Activated CD4-positive, alpha-beta T cell treated with anti-CD3 and anti-CD28 coated beads, Interleukin-2, Interleukin-4, amounts not matched to agents 100 ng/mL and 50 ng/mL, durations not matched to agents 16 hours and 8 hours (primary cell): ENCODE measurements at places on chromosomes 5 and 9.
A peak's percentile ranks its signal among the peaks of the same experiment; 100 is the strongest.

DNA sequence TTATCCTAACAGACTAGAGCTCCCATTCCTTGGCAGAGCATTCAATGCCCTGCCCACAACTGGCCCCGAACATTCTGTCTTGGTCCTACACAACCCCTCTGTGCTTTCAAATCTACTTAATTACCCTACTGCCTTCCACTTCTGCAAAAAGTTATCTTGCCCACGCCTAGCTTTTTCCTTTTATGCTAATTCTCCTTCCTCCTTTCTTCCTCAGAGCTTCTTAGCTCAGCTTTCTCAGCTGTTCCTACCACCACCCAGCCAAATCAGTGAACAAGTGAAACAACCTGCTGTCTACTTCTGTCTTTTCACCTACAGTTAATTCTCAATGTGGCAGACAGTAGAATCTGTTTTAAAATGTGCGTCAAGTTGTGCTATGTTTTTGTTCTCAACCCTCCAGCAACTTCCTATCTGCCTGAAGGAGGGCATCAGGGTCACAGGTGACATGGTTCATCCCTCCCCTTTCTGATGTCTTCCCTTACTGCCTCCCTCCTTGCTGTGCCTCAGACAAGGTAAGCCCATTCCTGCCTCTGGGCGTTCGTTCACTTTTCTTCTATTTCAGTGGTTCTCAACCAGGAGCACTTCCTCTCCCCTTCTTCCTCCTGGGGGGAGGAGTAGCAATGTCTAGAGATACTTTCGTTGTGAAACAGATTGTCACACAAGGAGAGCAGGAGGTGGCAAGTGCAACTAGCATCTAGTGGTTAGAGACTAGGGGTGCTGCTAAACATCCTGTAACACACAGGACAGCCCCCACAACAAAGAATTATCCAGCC, 1.3 kb upstream of the REEP5 start:
- DNase-seq, result peak; percentile 75

DNA sequence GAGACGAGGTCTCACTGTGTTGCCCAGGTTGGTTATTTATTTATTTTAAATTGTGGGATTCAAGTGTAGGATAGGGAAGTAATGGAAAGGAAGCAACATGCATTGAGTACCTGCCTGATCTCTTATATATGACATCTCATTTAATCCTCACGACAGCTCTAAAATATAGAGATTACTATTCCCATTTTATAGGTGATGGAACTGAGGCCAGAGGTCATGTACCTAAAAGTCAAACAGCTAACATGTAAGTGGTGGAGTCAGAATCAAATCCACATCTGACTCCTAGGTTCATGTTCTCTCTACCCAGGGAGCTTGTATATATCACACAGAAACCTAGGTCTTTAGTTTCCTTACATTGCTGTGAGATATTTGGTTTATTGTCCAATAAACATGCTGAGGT, 26.1 kb upstream of the MATR3 start:
- no peak for DNase-seq

- DNase-seq, result no peak
These were observed 53.3 kb upstream of the RNU6ATAC start for GRCh38 chr9:134217431-134218210.

GRCh38 chr5:150489360-150490295, 18.3 kb upstream of the NDST1 start:
- no peak for DNase-seq

DNA sequence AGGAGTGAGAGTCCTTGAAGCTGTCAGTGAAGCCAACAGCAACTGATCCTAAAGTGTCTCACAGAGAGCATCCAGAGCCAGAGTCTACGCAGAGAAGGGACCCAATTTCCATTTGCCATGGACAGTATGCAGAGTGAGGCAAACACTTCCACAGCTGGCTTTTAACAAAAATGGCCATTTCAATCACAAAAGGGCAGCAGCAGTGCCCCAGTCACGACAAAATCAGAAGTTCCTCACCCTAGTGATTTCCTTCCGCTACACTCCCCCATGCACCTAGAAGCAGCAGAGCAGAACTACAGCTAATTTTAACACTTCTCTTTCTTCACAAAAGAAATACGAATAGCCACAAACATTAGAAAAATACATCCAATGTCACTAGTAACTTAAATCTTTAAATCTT, 27.9 kb downstream of the FBXW11 start:
- no peak for DNase-seq

DNA sequence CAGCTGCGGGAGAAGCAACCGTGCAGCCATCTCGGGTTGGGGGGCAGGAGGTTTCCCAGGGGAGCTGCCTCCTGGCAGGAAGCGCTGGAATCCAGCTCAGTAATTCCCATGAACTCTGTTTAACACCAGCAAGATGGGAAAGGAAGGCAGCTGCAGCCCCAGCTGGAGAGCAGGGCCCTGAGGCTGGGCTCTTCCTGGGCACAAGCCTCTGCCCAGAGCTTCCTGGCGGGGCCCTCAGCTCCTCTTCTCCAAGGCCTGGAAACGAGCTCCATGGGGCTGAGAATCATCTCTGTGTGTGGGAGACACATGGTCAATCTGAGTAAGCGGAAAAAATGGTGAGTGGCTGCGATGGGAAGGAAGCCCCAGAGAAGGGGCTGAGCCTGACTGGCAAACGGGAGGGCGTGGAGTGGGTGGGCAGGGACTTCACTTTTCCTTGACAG, 6.3 kb downstream of the MRPL36 start:
- peak; percentile 48 for DNase-seq

DNA sequence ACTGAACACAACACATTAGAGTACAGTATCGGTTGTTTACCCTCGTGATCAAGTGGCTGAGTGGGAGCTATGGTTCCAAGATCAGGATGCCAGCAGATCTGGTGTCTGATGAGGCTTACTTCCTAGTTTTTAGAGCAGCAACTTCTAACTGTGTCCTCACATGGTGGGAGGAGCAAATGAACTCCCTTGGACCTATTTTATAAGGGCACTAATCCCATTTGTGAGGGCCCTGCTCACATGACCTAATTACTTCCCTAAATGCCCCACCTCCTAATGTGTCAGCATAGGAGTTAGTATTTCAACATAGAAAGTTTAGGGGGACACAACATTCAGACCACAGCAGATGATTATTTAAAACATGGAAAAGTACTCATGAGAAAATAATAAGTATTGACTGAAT, 111.8 kb downstream of the GCNT1 start:
- no peak for DNase-seq

- no peak for DNase-seq
These were observed 101.0 kb downstream of the SPOCK1 start for GRCh38 chr5:137398154-137398553.
